ENCODE measurements at places on chromosomes 1 and 21.

- DNase-seq: no peak
Observed at GRCh38 chr21:26918323-26919079, 48.4 kb downstream of the ADAMTS5 start.

GRCh38 chr1:37808369-37809319, 636 bp upstream of the YRDC start:
- no peak for DNase-seq

GRCh38 chr1:2548068-2548589, 8.0 kb upstream of the TNFRSF14 start:
- DNase-seq: peak; percentile 85

DNA sequence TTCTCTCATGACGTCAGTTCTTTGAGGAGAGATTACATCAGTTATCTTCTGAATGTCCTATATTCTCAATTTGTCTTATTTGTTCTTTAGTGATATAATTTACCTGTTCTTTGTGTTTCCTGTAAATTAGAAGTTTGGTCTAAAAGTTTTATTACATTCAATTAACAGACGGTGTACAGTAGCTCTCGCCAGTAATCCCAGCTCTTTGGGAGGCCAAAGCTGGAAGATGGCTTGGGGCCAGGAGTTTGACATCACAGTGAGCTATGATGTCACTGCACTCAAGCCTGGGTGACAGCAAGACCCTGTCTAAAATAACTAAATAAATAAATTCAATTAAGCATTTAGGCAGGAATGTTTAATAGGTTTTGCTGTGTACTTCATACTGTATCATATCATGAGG, 25.3 kb upstream of the IPP start:
- no peak for DNase-seq

GRCh38 chr1:53409233-53409632, 50.0 kb upstream of the DMRTB1 start:
- DNase-seq: no peak

- no peak for DNase-seq
Observed at GRCh38 chr1:22567197-22567596, 3.9 kb downstream of the EPHA8 start.

- peak; percentile 92 for DNase-seq
Observed at GRCh38 chr1:40709100-40709801, 17.7 kb downstream of the NFYC start.

- no peak for DNase-seq
Observed at GRCh38 chr21:37407719-37408420, 41.3 kb downstream of the DYRK1A start.

DNA sequence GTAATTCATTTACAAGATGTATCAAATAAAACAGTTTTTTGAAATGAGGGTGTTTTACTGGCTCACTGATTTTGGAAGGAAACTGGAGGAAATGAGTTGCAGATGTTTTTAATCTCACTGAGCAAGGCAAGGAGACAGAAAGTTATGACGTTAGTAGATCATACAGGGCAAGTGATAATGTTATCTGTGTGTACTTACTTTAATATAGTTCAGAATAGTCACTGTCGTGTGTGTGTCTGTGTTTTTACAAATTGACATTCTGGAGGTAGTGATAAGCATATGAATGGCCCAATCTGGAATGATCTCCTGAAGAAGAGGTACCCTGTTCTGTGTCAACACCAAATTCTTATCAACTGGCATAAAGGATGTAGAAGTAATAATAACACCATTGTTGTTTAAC, 1.9 kb upstream of the GBP4 start:
- DNase-seq: peak; percentile 47

DNA sequence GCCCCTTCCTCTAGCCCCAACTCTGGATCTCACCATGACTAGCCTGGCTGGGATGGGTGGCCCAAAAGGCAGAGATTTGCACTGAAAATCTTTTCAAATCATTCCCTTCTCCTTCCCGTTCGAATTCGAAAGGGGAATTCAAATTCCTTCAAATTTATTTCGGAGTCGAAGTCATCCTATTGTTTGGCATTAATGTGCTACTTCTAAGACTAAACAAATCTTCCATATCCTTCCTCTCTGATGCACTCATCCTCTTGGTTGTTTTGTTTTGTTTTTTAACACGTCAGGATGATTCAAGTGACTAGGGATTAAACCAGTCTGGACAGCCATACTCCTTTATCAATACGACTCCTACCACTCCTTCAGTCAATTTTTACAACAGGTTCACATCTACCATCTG, 95.5 kb upstream of the SGIP1 start:
- DNase-seq: no peak

DNA sequence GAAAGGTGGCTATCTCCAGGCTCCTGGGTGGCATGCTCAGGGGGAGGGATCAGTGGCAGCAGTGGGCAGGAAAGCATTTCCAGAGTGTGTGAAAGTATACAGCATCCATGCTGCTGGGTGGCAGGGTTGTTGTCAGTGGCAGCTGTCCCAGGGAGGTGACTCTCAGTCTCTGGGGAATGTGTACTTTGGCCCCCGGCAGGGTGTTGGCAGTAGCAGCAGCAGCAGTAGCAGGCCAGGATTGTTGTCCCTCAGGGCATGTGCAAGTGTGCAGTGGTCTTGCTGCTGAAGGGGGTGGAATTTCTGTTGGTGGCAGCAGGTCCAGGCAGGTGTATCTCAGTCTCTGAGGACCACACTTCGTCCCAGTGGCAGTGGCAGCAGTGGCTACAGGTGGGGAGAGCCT, 71.7 kb upstream of the GUCA2B start:
- DNase-seq: no peak

DNA sequence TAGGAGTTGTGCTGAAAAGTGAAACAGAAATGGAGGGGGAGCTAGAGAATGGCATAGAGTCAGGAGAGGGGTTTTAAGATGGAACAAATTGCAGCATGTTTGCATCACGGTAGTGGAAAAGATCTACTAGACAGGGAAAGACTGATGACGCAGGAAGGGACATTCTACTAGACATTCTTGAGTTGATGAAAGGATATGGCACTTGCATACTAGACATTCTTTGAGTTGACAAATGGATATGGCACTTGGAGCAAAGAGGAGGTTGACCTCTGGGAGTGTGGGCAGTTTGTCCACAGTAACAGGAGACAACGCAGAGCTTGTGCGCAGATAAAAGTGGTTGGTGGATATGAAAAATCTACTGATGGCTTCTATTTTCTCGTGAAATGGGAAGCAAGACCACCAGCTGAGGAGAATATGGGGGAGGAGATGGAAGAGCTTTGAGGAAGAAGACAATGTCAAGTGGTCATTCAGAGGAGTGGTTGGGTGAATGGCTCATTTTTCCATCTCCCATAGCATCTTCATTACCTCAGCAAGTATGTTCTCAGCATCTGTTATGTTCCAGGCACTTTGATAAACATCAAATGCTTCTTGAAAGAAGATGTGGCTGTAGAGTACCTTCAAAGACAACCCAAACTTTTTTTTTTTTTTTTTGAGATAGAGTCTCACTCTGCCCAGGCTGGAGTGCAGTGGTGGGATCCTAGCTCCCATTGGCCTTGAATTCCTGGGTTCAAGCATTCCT, 2.4 kb upstream of the CTPS1 start:
- DNase-seq: no peak

DNA sequence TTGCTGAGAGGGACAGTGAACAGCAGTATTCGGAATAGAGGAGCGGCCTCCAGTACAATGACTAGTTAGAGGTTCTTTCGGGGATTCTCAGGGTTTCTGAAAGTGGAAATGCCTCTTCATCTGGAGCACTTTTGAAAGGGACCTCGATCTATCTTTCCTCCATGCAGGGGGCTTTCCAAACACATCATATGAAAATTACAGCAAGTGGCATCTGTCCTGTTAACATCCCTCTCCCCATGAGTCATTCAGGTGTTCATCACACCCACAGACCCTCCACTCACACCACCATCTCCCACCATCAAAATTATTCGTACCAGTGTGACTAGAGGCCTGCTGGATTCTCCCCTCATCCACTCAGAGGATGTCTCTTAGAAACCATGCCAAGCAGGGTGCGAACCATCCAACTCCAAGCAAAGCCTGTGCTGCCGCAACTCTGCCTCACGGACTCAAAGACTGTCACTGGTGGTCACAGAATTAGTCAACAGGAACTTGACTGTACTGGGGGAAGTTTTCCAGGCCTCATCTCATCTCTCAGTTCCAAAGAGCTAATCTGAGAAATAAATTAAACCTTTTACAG, 211.1 kb downstream of the MRPL39 start:
- peak; percentile 52 for DNase-seq

GRCh38 chr1:225777058-225777582, 506 bp upstream of the SRP9 start:
- no peak for DNase-seq

DNA sequence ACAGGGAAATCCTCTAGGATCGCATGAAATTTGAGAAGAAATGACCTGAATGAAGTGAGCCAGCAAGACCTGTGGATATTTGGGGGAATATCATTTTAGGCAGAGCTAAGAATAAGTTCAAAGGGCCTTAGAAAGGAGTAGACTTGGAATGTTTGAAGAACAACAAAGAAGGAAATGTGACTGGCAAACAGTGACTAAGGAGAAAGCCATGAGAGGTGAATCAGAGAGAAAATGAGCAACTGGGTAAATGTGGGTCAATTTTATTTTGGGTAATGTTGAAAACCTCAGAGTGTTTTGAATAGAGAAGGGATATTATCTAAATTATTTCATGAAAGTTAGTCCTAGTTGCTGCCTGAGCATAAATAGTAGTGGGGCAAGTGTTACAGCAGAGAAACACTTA, 672.8 kb downstream of the LMO4 start:
- DNase-seq: no peak

DNA sequence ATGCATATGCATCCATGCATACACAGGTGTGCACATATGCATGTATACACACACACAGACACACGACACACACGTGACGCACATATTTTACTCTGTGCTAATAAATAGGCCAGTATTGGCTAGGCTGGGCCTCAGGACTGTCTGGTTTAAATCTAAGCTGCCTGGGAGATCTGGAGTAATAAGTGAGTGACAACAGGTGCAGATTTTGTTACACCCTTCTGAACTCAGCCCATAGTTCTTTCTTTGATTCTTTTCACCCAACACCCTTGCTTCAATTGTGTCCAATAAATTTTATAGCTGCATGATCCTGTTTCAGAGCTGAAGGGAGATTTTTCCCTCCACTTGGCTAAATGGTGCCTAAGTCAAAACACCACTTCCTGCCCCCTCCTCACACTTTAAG, 132.8 kb downstream of the FGGY start:
- no peak for DNase-seq

GRCh38 chr1:14887764-14888350, 265.7 kb upstream of the TMEM51 start:
- DNase-seq: no peak

DNA sequence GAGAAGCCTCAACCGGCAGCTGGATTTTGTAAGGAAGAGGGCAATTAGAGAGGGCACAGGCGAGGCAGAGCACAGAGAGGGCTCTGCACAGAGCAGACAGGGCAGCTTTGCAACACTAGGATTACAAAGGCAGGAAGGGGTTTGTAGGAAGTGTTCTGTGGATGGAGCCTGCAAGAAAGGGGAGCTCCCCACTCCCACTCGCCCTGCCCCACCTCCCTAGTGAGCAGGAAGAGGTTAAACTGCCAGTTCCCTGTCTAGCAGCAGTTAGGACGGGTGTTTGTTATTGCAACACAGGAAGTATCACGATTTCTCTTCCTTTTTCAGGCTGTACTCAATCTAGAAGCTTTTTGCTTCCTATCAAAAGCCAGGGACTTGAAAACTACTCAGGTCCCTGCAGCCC, 63.3 kb upstream of the LRRC8D start:
- DNase-seq: peak; percentile 52

DNA sequence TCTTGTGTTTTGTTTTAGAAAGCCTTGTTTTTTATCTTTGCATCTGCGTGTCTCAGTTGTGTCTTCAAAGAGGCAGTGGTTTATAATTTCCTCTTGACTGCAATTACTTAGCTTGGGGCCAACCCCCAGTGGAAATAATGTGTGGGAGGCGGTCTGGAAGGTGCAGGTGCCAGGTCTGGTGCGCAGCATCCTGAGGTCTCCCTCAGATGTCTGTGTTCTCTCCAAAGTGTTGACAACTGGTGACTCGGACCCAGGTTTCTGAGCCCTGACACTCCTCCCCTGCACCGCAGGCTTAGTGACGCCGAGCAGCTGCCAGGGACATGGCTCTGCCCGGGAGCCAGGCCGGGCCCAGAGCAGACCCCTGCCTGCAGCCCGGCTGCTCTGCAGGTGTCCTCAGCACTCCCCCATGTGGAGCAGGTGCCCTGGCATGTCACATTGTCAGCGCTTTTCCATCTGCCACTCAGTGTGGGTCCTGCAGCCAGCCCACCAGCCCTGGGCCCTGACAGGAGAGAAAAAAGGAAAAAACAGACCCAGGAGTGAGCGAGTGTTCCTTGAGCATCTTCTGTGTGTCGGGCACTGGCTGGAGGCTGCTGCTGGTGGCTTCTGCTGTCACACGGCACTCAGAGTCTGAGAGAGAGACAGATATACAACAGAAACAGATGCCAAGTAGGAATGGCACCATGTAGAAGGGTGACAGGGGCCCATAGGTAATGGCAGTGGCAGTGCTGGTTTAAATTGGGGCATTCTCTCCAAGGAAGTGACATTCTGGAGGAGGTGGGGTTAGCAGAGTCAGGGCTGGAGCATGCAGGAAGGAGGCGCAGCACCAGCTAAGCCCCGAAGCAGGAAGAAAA, 24.8 kb upstream of the SELENON start:
- peak; percentile 91 for DNase-seq

- DNase-seq: no peak
Observed at GRCh38 chr1:75053207-75053606, 81.0 kb upstream of the LHX8 start.

GRCh38 chr1:93471911-93472310, 24.0 kb downstream of the FNBP1L start:
- DNase-seq: no peak

DNA sequence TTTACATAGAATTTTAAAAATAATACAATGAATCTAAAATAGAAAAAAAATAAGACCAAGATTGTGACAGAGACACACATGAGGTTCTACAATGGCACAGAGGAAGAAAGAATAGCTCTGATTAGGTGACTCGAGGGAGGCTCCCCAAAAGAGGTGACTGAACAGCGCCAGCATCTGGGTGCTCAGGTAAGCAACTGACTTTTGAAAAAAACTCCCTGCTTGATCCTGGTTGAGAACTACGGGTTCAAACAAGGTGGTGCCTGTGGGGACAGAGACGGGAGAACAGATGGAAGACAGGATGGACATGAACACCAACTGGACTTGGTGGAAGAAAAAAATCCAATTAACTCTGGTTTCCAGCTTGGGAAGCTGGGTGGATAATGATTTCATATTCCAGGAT, 22.5 kb downstream of the BATF3 start:
- DNase-seq: no peak

GRCh38 chr21:45454060-45454925, 49.3 kb downstream of the COL18A1 start:
- DNase-seq: no peak

DNA sequence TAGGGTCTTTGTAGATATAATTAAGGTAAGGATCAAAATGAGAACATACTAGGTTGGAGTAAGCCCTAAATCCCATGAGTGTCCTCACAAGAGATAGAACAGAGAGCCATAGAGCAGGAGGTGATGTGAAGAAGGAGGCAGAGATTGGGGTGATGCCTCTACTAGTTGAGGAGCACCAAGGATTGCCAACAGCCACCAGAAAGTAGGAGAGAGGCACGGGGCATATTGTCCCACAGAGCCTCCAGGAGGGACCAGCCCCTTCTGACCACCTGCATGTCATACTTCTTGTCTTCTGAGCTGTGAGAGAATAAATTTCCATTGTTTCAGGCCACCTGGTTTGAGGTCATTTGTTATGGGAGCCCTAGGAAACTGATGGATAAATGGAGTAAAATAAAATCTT, 363.3 kb downstream of the RPS6KC1 start:
- no peak for DNase-seq

- no peak for DNase-seq
Observed at GRCh38 chr1:65026235-65026634, 59.9 kb upstream of the JAK1 start.
